Hematopoietic multipotent progenitor cell treated with erythropoietin and hydrocortisone succinate and interleukin-3 and kit ligand, for 8 days (in vitro differentiated cells): ENCODE measurements at places on chromosomes 2 and 18.
A peak's percentile ranks its signal among the peaks of the same experiment; 100 is the strongest.

DNA sequence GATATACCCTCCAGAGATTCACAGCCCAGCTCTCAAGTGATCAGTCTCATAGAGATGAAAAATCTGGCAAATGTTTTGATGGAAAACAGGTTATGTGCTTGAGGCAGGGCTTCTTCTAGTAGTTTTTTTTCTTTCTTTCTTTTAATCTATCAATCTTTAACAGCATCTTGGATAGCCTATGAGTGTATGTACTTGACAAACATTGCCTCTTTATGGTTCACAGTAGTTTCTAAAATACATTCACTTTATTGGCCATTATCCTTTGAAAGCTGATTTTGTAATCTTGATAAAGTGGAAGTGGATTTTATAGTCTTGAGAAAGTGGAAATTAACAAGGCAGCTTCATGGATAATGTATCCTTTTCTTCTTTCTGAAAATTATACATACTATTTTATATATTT, 51.4 kb upstream of the IL1R1 start:
- DNase-seq, result no peak

DNA sequence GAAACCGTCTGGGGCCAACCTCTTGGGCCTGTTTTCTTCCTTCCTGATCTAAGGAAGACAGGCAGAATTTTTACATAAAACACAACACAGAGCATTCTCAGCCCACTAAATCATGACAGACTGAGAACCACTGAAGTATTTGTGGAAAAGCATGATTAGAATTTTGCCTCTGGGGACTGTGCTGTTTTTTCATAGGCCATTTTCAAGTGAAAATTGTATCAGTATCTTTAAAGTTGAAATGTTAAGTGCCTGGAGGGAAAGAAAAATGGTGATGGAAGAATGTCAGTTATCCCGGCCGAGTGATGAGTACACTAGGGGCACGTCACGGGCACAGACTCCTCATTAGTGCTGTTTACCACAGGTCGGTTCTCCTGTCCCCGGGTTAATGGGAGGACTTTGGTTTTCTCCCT, 36.9 kb downstream of the EHD3 start:
- no peak for DNase-seq

DNA sequence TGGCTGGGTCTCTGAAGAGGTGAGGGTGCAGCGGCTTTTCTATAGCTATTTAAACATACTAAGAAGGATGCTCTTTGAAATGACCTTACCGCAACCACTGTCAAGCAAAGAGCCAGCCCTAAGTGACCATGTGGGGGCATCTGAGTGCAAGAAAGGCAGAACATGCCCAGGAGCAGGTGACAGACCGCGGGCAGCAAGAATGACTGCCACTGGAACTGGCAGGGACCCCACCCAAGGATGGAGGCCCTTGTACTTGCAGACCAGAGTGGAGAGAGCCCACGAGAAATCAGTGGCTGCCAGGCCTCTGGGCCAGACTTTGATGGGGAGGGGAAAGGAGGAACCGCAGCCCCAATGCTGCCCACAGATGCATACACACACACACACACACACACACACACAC, 33.1 kb downstream of the DNMT3A start:
- DNase-seq, result no peak

- DNase-seq, result no peak
Observed at GRCh38 chr2:216930716-216931115, 70.9 kb upstream of the TNP1 start.

- DNase-seq, result no peak
Observed at GRCh38 chr2:234189786-234190300, 139.3 kb downstream of the SPP2 start.

- no peak for DNase-seq
Observed at GRCh38 chr2:28658369-28658768, 93.3 kb upstream of the PPP1CB start.

DNA sequence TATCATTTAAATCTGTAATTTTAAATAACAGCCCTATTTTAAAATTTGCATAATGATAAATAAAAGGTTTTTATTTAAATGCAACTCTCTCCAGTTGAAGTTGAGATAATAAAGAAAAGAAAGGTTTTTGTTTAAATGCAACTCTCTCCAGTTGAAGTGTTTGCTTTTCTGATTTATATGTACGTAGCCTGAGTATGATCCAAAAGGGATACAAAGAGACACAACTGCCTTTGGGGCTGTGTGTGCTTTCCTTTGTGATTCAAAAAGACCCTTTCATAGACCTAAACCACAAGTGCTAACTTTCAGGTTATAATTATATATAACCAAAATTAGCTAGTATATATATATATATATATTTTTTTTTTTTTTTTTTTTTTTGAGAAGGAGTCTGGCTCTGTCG, 76.2 kb upstream of the MFF start:
- DNase-seq, result no peak

- DNase-seq, result no peak
Observed at GRCh38 chr2:230685178-230685577, 27.5 kb upstream of the CAB39 start.

DNA sequence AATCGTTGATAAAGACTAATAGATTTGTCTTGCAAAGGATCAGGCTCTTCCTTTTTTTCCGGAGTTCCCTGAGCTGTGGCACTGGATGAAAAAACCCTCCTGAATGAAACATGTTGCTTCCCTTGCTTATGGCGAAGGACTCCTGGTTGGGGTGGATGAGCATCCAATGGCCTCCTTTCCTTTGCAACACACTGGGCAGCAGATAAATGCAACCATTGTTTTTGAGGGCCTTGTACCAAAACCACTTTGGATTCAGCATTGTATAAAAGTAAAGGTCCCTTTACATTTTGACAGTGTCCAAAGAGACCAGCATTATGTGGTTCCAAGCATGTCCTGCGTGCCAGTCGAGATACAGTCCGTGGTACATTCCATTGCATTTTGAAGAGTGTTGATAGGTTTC, 44.7 kb downstream of the FAM210A start:
- no peak for DNase-seq

- DNase-seq, result no peak
Observed at GRCh38 chr18:52070291-52070756, 269.7 kb upstream of the DCC start.

DNA sequence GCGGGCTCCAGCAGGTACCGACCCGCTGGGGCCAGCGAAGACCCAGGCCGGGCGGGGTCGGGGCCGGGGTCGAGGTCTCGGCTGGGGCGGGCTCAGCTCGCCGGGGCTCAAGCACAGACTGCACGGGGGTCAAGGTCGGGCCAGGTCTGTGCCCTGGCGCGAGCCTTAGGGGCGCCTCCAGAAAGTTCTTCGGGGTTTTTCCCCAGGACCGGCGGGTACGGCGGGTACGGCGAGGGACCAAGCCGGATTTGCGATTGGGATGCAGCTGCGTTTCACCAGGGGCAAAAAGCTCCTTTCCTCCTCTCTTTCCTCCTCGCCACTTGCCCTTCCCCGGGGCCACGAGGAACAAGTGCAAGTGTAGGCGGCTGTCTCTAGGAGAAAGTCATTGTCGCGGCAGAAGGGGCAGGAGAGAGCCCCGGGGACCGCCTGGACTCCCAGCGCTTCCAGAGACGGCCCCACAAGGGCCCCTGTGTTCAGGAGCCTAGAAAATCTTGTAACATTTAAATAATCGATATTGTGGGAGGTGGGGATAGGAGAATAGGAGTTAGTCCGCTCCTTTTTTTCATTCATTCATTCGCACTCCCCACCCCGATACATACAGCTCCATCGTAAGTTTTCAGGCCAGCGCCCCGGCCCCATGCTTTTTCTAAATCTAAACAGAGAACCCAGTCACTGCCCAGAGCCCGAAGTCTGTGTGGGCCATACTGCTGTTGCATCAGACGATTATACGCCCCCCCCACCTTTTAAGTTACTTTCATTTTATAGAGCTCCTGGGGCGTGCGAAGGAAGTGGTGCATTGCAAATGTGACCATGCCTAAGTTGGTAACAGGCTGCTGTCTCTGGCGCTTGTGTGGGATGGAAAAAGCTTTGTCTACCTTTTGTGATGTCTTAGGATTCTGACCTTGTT, 679 bp downstream of the PMAIP1 start:
- DNase-seq, result peak; percentile 74

GRCh38 chr18:22840606-22841144, 92.5 kb upstream of the RBBP8 start:
- no peak for DNase-seq

DNA sequence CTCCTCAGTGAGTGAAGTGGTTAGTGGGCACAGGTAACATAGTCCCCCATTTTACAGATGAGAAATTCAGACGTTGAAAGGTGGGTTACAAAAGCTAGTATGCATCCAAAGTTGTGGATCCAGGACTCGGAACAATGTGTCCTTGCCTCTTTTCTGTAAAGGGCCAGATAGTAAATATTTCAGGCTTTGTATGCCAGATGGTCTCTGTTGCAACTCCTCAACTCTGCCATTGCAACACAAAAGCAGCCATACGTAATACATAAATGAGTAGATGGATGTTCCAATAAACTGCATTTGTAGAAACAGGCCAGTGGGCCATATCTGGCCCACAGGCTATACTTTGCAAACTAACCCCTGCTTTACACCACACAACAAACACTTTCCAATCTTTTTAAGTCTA, 166.6 kb upstream of the PKDCC start:
- DNase-seq, result no peak

- DNase-seq, result no peak
Observed at GRCh38 chr18:49608366-49609255, 46.8 kb downstream of the LIPG start.

- no peak for DNase-seq
Observed at GRCh38 chr2:96397756-96398530, 62.4 kb downstream of the NCAPH start.

DNA sequence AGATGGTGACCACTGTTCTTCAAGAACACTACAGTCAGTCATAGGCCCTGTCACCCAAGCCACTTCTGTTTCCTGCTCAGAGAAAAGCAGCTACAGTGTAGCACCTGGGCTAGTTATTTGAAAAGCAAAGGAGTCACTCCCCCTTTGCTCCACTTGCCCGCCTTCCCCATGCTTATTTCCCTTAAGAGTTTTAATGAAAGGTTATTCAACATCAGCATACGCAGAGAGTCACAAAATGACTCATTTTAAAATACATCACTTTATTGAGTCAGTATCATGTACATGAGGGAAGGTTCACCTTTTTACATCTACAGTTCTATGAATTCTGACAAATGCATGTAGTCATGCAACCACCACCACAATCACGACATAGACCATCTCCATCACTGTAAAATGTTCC, 71.3 kb downstream of the TNFRSF11A start:
- no peak for DNase-seq

DNA sequence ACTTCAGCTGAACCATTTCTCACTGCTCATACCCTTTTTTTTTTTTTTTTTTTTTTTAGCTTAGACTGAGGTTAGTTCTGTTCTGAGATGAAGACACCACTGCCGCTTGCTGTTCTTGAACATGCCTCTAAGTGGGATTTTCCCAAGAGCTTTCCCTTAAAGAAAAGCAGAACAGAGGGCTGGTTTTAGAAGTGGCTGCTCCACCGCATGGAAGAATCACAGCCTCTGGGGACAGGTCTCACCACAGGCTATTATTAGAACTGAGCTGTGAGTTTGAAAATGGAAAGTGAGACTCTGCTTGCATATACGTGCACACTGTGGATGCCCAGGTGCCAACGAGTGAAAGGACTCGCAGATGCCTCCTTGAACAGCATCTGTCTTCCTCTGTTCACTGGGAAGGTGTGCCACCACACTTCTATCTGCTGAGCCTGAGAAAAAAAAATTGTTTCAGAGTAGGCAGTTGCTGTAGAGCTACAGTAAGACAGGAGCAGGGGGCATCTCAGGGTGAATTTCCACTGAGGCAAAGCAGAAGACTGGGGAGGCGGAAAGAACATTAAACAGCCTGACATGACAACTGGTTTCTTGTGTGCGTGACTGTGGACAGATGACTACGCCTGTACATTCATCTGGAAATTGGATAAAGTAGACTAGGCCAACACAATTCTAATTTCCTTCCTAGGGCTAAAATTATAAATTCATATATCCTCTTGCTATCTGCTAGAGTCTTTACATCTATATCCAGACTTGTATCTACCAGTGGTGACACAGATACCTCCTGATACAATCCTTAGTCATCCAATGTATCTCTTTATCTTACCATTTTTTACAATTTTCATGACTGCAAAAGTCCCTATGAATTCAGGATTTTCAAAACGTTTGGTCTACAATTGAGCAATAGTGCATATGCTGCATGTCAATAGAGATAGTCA, 1045.7 kb upstream of the CELF4 start:
- no peak for DNase-seq

- DNase-seq, result no peak
Observed at GRCh38 chr18:26714739-26715138, 150.8 kb downstream of the AQP4 start.

GRCh38 chr2:164710837-164711765, 89.8 kb upstream of the GRB14 start:
- DNase-seq, result no peak

DNA sequence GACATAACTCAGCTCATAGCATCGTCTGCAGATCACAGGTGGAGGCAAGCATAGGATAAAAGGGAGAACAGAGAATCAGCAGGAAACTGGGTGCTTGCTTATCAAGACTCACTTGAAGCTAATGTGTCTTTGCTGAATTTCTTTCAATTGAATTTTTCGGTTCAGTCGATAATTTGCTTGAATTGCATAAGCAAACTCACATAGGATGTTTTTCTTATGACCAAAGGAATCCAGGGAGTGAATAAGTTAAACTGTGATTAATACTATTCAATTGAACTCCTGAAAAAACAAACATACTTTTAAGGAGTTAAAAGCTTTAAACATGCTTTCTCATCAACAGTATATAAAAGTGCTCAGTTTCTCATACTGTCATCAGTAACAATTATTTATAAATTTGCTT, 707.1 kb upstream of the ACVR2A start:
- no peak for DNase-seq

GRCh38 chr2:1659951-1660565, 84.3 kb downstream of the PXDN start:
- no peak for DNase-seq

- no peak for DNase-seq
Observed at GRCh38 chr2:100879296-100879695, 59.4 kb downstream of the NPAS2 start.
